ENCODE measurements at places on chromosomes 1 and 21.

- no peak for DNase-seq
These were observed 30.7 kb upstream of the OPRD1 start for GRCh38 chr1:28781305-28781704.

GRCh38 chr1:46171351-46171750 is 3.5 kb upstream of the TSPAN1 start:
- DNase-seq, result no peak

DNA sequence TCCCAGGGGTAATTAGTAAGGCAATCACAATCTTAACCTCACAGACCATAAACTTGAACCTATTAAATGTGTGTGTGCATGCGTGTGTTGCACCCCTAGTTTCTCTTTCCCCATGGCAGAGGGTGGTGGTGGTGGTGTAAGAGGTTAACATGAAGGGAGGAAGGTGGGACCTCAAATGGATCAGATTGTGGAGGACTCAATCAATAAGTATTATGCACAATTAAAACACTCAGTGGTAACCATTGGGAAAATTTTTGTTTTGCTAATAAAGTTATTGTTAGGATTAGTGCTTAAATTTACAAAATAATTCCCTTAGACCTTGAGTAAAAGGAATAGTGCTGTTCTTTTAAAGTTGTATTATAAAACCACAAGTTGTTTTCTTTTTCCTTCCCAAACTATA is 283.0 kb downstream of the OLFM3 start:
- DNase-seq, result no peak

- DNase-seq, result no peak
These were observed 1365.3 kb downstream of the NCAM2 start for GRCh38 chr21:22363504-22363903.

GRCh38 chr1:157442065-157442464 is 110.2 kb downstream of the FCRL5 start:
- DNase-seq, result no peak

GRCh38 chr21:40060083-40060677 is 192.9 kb downstream of the PCP4 start:
- DNase-seq, result no peak
